ENCODE measurements at places on chromosomes 3 and 15.

DNA sequence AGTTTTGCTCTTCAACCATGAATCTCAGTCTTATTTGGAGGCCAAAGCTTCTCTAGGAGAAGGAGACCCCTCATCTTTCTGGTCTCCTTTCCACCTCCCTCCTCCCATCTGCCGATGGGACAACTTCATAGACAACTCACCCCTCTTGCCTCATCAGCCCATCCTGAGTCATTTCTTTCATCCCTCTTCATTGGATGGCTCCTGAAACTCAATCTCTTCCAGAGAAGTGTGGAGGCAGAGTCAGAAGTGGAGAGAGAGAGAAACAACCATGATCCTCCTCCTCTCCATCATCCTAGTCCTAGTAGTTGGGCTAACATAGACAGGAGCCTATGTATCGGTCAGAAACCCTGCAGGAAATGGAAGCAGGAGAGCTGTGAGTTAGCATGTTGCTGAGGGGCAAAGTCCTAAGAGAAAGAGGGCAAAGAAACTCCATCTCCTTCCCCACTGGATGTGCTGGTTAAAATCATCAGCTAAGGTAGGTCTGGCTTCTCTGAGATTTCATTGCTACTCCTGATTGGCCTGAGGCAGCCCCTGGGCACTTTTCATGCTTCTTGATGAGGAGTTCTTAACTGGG, 21.3 kb upstream of the HCN4 start:
- DNase-seq = no peak

DNA sequence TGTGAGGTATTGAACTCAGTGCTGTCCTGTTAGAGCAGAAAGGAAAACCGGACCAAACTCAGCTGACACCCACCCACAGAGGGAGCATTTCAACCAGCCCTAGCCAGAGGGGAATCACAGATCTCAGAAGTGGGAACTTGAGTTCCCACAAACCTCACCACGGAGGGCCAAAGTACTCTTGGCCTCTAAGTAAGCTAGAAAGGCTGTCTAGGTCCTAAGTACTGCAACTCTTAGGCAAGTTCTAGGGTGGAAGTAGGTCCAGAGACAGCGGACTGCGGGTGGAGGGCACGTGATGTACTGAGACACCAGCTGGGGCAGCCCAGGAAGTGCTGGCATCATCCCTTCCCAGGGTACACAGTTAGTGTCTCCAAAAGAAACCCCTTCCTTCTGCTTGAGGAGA, 34.1 kb downstream of the EOMES start:
- no peak for DNase-seq

GRCh38 chr3:140178482-140178881, 243.5 kb downstream of the CLSTN2 start:
- DNase-seq = no peak

DNA sequence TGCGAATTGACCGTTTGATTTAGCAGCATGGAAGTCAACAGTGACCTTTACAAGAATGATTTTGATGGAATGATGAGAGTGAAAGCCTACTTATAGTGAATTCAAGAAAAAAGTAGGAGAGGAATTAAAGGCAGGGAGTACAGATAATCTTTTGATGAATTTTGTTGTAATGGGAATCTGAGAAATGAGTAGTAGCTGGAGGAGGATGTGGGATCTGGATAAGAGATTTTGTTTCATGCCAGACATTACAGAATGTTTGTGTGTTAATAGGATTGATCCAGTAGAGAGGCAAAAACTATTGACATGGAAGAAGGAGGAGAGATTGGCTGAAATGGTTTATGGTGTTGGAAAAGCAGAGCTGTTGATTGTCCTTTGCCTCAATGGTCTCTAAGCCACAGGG, 17.4 kb upstream of the ZNF609 start:
- DNase-seq = no peak

DNA sequence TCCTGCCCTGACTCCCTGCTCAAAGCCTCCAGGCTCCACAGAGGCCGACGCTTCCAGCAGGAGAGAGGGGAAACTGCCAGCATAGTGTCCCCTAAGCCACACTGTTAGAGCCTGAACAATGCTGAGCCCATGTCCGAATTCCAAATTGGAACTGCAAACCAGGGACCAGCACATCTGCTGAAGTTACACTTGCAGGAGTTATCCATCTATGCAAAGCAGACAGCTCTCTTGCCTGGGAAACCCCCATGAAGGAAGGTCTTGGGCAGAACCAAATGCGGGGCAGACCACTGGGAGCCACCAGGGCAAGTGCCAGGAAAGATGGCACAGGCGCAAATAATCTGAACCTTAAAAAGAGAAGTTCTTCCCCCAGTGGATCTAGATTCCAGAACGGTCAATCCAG, 625 bp downstream of the LRRC15 start:
- no peak for DNase-seq

DNA sequence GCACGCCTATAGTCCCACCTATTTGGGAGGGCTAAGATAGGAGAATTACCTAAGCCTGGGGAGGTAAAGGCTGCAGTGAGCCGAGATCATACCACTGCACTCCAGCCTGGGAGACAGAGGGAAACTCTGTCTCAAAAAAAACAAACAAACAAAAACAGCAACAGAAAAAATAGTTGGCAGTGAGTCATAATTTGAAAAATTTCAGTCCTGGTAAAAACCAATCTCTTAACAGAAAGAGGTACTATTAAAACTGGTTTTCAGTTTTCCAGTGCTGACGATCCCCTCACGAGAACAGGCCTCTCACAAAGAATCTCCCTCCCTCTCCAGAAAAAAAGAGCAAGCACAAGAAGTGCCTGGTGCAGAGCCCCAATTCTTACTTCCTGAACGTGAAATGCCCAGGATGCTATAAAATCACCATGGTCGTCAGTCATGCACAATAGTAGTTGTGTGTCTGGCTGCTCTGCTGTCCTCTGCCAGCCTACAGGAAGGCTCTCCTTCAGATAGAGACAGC, 22.8 kb upstream of the MAP4 start:
- no peak for DNase-seq

DNA sequence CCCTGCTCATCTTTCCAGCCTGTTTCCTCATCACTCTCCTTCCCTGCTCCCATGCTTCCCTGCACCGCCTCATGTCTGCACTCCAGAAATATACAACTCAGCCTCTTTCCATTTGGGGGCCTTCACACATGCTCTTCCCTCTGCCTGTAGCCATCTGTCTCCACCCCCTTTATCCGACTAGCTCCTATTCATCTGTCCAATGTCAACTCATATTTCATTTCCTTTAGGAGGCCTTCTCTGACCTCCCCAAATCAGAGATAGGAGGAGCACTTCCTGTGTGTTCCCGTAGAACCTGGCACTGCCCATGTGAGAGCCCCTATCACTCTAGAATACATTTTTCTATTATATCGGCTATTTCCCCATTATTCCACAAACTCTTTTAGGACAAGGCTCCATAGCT, 10.6 kb downstream of the ATP8B4 start:
- DNase-seq = no peak

DNA sequence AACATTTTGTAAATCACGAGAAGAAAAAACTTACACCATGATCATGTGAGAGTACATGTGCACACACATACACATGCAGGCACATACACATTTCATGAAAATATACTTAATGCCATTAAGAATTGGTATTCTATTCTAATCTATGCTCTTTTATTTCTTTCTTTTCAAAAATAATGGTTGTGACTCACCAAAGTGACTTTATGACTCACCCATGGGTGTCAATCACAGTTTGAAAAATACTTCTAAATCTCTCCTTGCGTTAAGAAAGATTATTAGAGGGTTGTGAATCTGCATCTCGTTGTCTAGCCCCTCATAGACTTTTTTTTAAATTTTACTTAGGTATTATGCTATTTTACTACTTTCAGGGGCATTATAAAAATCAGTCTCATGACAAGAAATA, 254.2 kb downstream of the TUSC7 start:
- DNase-seq = no peak

DNA sequence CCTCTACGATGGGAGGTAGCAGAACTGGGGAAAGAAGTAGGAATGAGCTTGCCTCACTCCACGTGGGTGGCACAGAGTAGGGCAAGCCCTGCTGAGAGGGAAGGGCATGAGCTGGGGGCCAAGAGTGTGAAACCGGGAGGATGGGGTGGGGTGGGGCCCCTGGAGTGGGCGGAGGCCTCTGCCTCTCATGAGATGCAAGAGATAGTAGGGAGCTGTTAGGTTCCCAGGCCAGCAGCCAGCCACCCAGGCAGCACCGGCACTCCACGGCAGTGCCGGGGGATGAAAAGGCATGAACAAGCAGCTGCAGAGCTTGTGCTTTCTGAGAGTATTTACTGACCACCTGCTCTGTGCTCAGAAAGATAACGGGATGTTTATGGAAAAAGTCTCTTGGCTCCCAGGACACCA, 24.4 kb upstream of the PLA2G4E start:
- DNase-seq = no peak

- DNase-seq = no peak
These were observed 102.0 kb downstream of the IGF2BP2 start for GRCh38 chr3:185722881-185723280.

GRCh38 chr3:46734773-46735172, 17.1 kb upstream of the PRSS50 start:
- no peak for DNase-seq

DNA sequence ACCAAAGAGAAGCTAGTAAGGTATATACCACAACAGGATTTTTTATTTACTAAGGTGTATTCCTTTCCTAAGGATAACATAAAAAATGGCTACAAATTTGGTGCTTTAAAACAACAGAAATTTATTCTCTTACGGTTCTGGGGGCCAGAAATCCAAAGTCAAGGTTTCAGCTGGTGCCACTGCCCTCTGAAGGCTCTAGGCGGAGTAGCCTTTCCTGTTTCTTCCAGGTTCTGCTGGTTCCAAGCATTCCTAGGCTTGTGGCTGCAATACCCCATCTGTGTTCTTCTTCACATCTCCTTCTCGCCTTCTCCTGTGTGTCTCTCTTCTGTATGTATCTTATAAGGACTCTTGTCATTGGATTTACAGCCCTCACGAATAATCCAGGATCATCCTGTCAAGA, 549.9 kb downstream of the GRM7 start:
- DNase-seq = no peak

DNA sequence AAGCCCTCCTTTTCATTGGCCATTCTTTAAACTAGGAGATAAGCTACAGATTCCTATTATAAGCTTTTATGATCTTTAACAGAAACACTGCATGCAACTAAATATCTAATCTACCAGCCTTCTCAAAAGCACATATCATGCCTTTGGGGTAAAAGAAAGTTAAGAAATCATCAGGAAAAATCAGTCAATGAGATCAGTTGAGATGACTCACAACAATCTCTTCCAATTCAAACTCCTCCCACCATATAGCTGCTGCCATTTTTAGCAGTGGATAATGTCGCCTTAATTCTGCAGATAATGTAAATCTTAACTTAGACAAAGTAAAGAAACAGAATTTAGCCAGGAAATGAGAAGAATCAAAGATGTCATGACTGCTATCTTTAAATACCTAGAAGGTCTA, 135.2 kb upstream of the BCL6 start:
- no peak for DNase-seq

- no peak for DNase-seq
These were observed 98.2 kb downstream of the SRGAP3 start for GRCh38 chr3:9151240-9151639.

- DNase-seq = no peak
These were observed 1010.1 kb downstream of the ROBO1 start for GRCh38 chr3:78757731-78758130.

DNA sequence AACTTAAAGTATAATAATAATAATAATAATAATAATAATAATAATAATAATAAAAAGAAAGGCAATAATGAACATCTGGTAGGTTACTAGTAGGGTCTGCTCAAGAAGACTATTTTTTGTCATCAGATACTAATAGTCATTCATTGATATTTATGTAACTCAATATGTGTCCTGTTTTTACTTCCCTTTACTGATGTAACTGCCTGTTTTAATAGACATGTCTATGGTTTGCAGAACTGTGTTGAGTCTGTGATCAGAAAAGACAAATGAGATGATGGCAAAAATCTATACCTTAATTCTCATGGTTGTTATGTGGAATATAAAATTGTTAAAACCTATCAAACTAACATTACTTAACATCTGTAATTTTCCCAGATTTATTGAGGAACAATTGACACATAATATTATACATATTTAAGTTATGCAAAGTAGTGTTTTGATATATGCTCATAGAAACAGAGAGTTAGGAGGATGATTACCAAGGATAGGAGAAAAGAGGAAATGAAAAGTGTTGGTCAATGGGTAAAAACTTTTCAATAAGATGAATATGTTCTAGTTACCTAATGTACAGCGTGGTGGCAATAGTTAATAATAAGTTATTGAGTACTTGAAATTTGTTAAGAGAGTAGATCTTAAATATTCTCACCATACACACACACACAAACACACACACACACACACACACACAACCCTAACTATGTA, 699.4 kb downstream of the ZPLD1 start:
- DNase-seq = no peak

- no peak for DNase-seq
These were observed 241.5 kb upstream of the SATB1 start for GRCh38 chr3:18666655-18667054.

DNA sequence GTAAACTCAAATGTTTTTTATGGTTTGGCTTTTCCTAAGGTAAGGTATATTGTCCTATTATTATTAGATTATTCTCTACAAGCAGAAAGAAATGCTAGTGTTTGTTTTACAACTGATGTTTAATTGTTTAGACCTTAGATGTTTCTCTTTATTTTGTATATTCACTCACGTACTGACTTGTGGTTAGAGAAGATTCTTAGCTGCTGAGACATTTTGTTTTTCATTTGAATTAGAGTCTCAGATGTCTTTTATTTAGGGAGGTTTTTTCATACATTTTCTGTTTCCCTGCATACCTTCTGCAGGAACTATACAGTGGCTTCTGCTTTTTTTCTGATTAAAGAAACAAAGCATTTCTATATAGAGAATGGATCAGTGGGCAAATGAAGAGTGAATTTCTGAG, 110.9 kb downstream of the MYRIP start:
- DNase-seq = no peak

DNA sequence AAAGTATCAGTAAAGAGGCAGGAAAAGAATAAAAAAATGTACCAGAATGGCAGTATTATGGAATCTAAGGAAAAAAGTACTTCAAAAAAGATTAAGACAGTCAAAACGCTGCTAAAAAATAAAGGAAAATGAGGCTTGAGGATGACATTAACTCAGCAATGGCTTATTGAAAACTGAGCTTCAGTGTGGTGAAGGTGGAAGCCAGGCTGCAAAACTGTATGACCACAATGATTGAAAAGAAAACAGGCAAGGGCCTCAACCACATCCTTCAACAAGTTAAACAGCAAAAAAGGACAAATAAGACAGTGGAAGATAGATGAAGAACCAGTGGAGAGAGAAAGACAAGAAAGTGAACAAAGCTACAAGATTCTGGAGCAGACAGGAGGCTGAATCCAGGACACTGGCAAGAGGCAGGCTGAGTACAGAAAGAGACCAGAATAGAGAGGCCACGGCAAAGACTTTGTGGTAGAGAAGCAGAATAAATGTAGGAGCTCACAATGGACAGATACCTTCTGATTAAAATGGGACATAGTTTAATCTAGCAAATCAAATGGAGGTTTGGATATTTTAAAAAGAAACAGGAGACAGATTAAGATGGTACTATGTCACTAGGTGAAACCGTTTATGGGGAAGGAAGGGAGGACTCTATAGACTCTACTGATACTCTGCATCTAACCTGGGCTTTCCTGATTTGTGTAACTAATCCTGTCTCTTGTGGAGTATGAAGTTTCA, 86.1 kb downstream of the TJP1 start:
- no peak for DNase-seq

Measured in DMS 273 treated with DMSO at 0.1 percent for 48 hours (cell line).